Activated T-helper 1 cell treated with anti-CD3 and anti-CD28 coated beads, Interleukin-2, amount 50 U/mL, for 16 hours (primary cell): ENCODE measurements at places on chromosomes 1 and 21.

DNA sequence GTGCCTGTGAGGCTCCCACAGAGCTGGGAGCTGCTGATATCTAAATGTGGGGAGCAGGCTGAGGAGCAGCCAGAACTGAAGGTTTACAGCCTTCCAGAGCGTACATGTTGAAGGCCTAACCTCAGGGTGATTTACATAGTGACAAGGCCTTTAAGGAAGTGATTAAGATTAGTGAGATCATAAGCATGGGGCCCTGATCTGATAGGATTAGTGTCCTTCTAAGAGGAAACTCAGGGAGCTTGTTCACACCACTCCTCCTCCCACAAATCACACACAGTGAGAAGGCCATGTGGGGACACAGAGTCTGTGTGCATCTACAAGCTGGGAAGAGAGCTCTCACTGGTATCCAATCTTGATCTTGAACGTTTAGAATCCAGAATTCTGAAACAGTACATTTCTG, 92.3 kb upstream of the NBPF6 start:
- DNase-seq: no peak

DNA sequence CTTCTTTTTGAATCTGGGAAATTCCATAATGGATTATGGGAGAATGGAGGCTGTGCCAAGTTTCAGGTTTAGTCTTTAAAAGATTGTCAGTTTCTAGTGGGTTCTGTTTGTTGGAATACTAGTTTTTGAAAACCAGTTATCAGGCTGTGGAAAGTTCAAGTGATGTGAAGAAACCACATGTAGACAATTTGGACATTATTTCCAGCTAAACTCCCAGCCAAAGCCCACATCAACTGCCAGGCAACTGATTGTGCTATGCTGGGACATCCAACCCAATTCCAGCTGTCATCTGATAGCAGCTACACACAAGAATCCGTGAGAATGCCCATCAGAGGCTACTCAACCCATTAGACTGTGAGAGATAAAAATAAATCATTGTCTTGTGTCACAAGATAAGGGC, 546.1 kb upstream of the ADAMTS5 start:
- DNase-seq: no peak

DNA sequence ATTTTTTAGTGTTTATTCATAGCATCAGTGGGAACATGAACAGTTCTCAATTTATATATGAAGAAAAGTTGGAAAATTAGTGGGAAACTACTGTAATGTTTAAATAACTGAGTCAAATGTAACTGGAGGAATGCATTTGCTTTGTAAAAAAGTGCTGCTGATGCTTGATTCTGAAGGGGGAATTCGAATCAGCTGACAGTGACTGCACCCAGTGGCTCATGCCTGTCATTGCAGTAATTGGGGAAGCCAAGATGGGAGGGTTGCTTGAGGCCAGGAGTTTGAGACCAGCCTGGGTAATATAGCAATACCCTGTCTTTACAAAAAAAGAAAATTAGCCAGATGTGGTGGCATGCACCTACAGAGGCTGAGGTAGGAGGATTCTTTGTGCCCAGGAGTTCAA, 398.4 kb downstream of the ZP4 start:
- no peak for DNase-seq

DNA sequence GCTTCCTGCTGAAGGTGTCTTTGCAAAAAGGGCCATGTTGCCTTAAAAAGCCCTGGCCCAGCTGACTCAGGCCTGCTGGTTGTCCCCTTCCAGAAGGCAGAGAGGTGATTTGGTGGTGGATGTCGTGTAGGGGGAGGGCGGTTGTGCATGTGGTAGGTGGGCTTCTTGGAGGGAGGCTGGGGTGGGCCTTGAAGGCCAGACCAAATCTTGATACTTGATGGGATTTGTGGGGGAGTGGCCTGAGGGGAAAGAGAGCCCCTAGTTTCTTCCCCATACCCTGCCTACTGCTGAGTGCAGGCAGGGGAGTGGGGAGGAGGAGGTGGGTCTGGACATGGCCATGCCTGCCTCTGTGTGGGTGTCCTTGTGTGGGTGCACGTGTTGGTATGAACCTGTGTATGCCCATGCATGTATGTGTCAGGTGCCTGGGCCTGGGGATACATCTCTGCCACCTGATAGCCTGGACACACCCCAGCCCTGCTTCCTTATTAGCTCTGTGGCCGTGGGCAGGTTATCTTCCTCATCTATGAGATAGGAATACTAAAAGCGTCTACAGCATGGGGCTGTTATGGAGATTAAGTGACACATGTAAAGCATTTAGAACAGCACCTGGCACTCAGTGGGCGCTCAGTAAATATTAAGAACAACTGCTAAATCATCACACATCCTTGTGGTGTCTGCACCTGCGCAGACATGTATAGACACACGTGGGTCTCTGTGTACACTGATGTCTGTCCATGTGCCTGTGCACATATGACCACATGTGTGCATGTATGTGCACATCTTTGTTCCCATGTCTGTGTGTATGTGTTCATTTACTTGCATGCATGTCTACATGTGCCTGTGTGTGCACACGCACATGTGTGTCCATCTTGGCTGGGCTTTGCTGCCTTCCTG, 17.0 kb downstream of the FAM151A start:
- DNase-seq: no peak

DNA sequence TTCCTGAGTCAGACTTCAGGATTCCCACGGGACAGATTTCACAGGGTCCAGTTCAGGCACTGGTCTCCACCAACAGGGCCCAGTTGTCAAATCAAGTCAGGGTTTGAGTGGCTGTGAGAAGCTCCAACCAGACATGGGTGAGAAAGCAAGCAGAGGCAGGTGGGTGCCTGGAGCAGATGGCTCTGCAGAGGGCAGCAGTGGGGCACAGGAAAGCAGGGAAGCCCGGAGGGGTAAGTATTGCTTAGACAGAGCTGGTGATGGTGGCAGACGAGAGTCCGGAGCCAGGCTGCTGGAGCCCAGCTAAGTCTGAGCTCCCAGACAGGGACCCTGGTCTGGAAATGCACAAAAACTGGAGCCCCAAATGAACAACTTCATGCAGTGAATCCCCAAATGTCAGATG, 40.4 kb downstream of the RIMS3 start:
- DNase-seq: no peak

DNA sequence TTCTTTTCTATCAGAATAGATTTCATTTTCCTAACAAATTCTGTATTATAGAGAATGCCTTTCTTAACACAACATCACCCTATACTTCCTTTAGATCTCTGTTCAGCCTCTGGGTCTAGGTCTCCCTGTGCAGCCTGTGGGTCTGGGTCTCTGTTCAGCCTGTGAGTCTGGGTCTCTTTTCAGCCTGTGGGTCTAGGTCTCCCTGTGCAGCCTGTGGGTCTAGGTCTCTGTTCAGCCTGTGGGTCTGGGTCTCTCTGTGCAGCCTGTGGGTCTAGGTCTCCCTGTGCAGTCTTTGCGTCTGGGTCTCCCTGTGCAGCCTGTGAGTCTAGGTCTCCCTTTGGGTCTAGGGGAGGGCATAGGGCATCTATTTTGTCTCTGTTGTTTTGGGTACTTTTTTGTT, 59.6 kb upstream of the DIP2A start:
- DNase-seq: no peak

- no peak for DNase-seq
These were observed 227.2 kb downstream of the CAMTA1 start for GRCh38 chr1:7012461-7012924.

DNA sequence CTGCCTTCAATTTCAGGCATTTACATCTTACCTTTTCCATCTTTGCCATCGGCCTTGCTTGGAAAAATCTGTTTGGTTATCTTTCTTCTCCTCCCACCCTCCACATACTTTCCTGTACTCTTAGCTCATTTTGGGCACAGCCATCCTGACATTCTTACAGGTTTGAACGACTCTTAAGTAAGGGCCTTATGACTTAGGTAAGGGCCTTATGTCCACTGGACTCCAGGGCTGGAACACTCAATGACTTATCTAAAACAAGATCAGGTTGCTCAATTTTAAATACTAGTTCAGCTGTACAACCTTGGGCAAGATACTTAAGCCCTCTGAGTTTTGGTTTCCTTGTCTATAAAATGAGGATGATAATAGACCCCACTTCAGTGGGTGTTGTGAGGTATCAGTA, 40.9 kb downstream of the C1orf21 start:
- DNase-seq: no peak

DNA sequence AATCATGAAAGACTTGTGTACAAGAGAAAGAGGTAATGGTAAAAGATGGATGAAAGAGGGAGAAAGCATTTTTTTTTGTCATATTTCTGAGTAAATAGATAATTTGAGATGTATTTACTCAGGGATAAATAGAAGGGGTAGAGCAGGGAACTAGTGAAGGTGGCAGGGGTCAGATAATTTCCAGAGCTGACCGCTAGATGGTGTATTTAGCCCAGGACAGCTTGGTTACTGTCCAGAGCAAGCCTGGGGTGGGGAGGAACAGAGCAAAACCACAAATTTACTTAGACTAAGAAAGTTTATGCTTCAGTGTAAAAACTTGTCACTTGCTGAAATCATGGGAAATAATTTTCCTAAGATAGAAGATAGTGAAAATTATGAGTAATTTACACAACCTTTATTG, 91.5 kb downstream of the XCL2 start:
- DNase-seq: no peak

GRCh38 chr1:20059847-20060246, 10.1 kb upstream of the PLA2G5 start:
- no peak for DNase-seq

GRCh38 chr1:23148084-23148483, 20.6 kb downstream of the LUZP1 start:
- DNase-seq: no peak

DNA sequence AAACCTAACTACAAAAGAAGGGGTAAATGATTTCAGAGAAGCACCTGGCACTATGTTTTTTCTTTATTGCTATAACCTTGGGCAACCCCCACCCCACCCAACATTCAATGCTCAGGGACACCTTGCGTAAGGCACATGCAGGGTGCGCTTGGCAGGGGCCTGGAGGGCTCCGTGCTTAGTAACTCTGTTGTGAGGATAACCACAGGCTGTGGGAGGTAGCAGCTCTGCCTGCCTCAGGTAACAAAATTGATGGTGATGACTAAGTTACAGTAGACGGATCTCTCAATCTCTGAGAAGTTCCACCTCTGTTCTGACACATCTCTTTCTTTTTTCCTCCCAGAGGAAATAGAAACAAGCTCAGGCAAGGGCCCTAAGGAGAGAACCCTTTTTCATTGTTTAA, 8.7 kb upstream of the CCN1 start:
- no peak for DNase-seq

DNA sequence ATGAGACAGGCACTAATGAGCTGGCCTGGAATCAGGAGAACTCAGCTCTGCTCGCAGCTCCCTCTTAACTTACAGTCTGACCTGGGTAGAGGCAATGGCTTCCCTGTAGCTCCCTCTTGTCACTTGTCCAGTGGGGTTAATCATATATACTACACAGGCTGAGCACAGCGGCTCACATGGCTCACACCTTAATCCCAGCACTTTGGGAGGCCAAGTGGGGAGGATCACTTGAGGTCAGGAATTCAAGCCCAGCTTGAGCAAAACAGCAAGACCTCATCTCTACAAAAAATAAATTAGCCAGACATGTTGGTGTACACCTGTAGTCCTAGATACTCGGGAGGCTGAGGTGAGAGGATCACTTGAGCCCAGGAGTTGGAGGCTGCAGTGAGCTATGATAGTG, 4.2 kb downstream of the S100A6 start:
- no peak for DNase-seq

DNA sequence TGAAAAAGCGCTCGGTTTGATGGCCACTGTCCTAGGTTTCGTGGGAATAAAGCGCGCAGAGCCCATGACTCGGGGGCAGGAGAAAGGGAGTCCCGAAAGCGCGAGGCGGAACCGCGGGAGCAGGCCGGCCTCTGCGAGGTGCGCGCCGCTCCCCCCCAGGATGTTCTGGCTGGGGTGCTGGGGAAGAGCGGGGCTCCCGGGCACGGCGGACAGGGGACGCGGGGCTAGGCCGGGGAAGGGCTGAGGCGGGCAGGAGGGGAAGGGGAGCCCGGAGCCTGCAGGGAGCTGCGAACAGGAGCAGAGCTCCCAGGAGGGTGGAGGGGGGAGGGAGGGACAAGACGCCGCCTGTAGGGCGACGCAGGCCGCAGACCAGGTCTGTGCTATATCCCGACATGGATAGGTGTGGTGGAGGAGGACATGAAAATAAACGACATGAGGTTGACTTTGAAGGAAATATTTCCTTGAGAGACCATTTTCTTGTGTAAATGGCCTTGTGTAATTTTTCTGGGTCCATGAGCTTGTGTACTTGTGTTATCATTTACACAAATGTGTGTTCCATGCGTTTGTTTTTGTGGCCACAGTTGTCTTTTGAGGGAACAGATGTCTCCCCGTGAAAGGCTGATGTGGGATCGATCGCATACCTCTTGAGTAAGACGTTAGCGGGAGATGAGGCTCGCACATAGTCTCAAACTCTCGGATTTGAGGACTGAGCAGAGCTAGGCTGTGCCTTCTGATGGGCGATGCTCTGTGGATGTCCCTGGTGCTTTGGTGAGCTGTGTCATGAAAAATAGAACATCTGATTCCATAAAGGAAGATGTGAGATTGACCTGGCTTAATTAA, 1.3 kb downstream of the PCNT start:
- DNase-seq: peak; percentile 17

DNA sequence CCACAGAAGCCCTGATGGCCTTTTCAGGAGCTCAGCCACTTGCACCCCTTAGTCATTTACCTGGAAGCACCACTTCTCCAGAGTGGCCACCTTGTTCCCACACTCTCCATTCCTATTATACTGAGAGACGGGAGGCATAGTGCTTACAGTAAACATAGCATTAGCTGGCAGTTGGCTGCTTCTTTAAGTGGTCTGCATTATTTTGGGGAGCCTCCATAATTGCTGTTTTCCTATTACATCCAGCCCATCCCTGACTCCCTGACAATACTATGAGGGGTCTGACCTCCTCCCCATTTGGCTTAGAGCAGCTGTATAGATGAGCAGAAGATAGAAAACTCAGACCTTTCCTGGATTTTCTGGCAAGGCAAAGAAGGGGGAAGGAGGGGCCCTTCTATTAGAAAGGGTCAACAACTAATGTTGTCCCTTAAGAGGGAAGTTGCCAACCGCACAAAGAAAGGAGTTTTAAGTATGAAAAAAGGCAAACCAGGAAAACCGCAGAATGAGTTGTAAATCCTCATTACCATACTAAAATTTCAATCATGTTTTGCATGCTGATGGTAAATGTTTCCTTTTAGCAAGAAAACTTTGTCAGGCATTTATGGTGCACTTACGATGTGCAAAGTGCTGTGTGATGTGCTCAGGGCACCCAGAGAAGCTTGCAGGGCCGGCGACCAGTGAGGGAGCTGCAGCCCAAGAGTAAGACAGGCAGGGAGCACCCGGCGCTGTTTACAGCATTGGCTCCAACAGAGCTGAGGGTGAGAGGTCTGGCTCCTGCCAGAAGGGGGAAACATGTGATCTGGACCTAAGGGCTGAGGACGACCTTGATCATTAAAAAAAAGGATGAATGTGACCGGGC, 167.3 kb downstream of the ZZZ3 start:
- no peak for DNase-seq
